ENCODE measurements at places on chromosomes 1 and 21.

DNA sequence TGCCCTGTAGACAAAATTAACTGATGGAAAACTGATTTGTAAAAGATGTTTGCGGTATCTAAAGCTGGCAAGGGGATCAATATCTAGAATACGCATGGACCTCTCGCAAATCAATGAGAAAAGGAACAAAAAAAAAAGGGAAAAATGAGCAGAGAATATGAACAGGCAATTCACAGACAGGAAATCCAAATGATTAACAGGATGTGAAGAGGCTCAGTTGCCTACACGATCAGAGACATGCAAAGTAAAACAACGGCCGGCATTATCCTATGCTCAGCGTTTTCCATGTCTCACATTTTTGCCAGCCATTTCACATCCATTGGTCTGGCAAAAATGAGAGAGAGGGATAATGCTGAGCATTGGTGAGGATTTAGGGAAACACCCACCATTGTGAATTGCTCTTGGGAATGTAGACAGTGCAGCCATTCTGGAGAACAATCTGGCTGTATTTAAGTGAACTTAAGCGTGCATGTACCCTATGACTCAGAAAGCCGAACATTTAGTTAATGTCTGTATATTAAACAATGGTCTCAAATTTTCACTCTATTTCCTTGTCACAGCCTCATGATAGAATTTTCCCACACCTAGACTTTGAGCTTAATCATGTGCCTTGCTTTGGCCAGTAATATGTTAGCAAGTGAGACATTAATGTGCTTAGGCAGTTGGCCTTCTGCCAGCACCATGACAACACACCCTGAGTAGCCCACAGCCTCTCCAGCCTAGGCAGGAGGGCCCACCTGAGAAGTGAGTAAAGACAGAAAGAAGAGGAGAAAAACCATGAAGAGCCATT lies 61.0 kb upstream of the NBPF3 start:
- DNase-seq: no peak

DNA sequence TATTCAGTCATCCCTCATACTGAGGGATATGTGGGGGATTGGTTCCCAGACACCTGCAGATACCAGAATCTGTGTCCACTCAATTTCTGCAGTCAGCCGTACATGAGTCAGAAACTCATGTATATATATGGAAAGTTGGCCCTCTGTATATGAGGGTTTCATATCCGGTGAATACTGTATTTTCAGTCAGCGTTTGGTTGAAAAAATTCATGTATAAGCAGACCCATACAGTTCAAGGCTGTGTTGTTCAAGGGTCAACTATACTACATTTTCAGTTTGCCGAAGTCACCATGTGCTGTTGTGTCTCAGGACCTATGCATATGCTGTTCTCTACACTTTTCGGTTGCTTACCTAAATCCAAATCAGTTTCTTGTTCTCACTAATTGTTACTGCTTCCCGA lies 10.5 kb downstream of the AXDND1 start:
- DNase-seq: no peak

DNA sequence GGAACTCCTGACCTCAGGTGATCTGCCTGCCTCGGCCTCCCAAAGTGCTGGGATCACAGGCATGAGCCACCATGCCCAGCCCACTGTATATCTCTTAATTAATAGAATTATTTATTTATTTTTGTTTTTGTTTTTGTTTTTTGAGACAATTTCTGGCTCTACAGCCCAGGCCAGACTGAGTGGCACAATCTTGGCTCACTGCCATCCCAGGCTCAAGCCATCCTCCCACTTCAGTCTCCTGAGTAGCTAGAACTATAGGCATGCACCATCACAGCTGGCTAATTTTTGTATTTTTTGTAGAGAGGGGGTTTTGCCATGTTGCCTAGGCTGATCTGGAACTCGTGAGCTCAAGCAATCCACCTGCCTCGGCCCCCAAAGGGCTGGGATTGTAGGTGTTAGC lies 15.7 kb upstream of the WDTC1 start:
- DNase-seq: no peak

GRCh38 chr21:30306884-30307283 lies 13.2 kb downstream of the KRTAP26-1 start:
- DNase-seq: peak; percentile 74

DNA sequence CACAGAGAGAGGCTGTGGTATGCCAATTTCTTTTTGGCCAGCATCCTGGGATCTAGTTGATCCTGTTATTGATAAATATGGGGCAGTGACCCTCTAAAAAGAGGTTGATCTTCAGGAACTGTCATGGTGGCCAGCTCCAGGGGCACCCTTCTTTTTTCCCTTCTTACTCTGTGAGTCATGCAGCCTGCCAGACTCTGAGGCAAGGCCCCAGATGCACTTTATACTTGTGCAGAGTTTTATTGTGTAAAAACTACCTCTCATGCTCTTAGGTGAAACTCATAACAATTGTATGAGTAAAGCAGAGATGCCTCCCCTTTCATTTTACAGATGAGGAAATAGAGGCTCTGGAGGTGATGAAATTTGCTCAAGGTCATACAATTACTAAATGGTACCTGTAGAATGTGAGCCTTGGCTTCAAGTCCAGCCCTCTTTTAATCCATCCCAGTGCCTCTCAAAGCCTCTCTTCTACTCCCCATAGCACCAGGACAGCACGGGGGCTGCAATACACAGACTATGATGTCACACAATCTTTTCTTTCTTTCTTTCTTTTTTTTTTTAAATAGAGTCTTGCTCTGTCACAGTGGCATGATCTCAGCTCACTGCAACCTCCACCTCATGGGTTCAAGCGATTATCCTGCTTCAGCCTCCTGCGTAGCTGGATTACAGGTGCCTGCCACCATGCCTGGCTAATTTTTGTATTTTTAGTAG lies 387.8 kb downstream of the KCNH1 start:
- DNase-seq: no peak

- DNase-seq: peak; percentile 17
Measured at GRCh38 chr1:37186246-37186756, 152.0 kb upstream of the GRIK3 start.

DNA sequence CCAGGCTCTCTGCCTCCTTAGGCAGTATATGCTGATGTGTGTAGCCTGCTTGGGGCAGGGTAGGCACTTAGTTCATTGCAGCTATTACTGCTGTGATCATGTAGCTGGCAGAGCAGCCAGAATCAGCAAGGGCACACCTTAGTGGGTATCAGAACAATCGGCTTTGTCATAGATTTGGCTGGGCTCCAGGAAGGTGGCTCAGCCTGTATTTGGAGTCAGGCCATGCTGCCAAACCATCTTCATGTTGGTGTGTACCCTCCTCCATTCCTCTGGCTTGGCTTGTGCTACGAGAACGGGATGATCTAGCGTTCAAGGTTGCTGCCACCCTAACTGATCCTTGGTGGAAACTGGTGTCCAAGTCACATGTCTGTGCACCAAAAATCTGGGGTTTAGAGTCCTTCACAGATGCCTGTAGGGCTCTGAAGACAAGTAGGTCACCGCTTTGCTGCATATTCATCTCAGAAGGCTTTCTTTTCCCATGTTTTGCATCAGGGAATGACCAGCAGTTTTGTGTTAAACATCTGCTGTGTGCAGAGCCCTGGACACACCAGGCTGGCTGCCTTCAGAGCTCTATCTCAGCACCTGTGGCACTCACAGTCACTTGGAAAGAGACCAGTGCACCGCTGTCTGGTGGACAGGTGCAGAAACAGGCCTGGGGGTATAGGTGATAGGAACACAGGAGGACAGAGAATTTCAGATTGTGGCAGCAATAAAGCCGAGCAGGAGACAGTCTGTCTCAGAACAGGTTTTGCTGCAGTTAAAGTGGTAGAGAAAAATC lies 23.7 kb downstream of the VANGL1 start:
- DNase-seq: peak; percentile 24

GRCh38 chr1:27605796-27606707 lies 2.1 kb upstream of the AHDC1 start:
- DNase-seq: peak; percentile 70

GRCh38 chr1:148263128-148263905 lies 111.2 kb upstream of the NBPF11 start:
- DNase-seq: peak; percentile 19

DNA sequence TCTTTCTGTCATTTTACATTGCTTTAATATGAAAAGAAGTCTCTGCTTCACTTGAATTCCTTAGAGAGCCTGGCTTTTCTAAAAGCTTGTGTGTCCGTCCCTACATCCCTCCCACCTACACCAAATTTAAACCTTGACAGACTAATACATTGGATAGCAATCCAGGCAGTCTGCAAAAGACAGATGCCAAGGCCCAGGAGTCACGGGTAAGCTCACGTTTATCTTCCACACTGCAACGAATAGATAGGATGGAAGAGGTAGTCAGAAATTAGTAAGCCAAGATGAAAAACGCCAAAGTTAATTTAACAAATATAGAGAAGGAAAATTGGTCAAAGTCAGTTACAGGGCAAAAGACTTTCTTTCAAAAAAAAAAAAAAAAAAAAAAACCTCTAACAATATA lies 338.1 kb downstream of the SMYD3 start:
- no peak for DNase-seq

DNA sequence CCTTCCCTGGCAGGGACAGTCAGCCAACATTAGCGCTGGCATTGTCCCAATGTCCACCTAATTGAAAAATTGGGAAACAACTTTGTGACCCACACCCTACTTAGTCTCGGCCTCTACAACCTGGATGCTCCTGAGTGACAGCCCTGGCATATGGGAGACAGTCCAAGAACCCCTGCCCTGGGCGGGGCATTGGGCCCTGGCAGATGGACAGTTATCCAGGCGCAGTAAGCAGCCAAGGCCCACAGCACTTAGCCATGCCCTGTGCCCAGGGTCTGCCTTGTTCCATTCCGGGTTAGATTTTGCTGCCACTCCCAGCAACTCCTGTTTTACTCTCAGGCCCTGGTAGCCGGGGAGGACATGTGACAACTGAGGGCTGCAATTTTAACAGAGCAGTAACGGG lies 50.3 kb downstream of the NFASC start:
- no peak for DNase-seq

GRCh38 chr1:229716704-229717103 lies 90.7 kb downstream of the URB2 start:
- no peak for DNase-seq

- DNase-seq: no peak
Measured at GRCh38 chr1:2175055-2175414, 19.5 kb downstream of the FAAP20 start.

- no peak for DNase-seq
Measured at GRCh38 chr1:247347477-247348222, 16.0 kb upstream of the ZNF496 start.

DNA sequence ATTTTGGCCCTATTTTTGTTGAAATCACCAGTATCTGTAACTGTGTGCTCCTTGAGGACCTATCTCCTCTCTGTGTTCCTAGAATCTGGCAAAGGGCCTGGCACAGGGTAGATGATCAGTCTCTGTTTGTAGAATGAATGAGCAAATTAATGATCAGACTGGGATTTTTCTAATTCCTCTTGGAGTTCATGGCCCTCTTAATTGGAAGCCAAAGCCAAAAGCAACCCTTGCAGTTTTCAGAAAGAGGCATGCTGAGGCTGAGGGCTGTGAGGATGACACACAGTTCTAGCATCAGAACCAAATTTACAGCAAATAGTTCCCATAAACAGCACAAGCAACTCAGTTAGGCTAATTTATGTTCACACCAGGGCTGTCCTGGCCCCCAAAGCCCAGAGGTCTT lies 111.1 kb upstream of the BEND5 start:
- DNase-seq: no peak

- no peak for DNase-seq
Measured at GRCh38 chr1:159826441-159827101, at the start of gene SLAMF8. TSS of gene SLAMF8 (plus strand) at chr1:159826873. CDS start at chr1:159826899, 26 bp downstream.

Measured in NCI-H1092 treated with DMSO at 0.1 percent for 48 hours (cell line).